ENCODE measurements at places on chromosomes 6 and 20. TPM values are rescaled to one million over a fixed set of nuclear protein-coding genes. Genes with fewer than 3 reads are reported as not detected.

GRCh38 chr6:115485400-115485799 lies 575.3 kb downstream of the FRK start:
- no peak for DNase-seq

DNA sequence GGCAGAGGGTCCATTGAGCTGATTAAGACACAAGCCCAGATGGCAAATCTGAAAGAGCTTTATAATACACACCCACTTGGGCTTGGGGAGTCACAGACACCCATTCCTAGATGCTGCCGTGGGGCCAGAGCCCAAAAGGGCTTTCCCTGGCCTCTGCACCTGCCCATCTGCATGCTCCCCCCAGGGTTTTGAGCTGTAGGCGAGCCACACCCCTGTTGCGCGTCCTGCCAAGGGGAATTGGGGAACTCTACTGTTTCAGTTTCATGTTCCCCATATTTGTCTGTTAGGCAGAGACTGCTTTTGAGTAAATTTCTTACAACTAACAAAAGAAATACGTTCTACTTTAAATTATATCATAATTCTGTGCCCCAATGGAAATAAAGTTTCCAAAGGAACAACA lies 52.9 kb upstream of the FNDC1 start:
- peak; percentile 80 for DNase-seq

DNA sequence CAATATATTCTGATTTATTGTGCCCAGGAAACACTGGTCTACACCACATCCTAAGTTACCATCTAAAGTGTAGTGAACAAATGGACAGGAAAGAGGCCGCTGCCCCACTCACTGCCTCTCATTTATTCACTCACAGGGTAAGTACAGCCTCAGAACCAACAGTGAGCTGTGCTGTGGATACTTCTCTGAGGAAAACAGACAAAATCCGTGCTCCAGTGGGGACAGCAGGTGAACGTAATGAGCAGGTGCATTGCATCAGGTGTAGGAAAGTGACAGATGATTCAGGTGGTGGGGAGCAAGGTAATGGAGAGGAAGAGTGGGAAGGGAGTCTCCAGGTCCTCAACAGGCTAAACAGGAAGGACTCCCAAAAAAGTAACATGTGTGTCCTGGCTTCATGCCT lies 8.4 kb upstream of the ULBP2 start:
- DNase-seq: no peak

Gene ELOVL2
- total RNA-seq: not detected

Gene LRRC73
- total RNA-seq: 0.25 TPM

DNA sequence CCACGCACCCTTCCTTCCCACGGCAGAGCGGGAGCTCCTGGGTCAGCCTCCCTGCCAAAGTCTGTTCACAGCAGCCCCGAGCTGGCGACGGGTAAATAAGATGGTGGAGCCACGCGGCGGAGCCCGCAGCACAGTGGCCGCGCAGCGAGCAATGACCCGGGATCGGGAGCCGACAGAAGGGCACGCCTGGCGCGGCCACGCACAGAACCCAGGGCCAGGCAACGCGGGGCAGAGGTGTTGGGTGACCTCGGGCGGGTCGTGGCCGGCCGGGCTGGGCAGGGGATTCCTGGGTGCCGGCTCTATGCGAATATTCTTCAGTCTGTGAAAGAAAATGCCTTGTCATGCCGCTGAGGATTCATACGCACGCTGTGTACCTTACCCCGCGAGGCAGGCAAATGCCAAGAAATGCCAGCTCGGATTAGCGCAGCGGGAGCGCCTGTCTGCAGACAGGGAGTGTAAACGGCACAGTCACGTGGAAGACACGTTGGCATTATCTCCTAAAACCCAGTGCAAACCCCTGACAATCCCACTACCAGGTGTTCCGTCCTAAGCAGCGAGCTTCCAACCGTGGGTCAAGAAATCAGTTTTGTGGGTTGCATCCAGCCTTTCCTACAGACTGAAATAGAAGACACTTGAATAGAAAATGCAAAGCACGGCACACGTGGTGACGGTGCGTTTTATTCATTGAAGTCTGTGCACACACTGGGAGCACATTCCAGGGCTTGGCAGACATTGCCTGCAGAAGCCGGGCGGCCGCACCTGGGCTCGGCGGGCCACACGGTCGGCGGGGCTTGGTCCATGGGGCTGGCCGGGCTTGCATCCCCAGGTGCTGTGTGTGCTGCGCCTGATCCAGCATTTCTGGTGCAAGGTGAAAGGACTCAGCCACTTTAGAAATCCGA lies 18.3 kb downstream of the CHRNA4 start:
- no peak for DNase-seq
